Fibroblast of gingiva (primary cell): ENCODE measurements at places on chromosomes 4 and X.
A peak's percentile ranks its signal among the peaks of the same experiment; 100 is the strongest.

DNA sequence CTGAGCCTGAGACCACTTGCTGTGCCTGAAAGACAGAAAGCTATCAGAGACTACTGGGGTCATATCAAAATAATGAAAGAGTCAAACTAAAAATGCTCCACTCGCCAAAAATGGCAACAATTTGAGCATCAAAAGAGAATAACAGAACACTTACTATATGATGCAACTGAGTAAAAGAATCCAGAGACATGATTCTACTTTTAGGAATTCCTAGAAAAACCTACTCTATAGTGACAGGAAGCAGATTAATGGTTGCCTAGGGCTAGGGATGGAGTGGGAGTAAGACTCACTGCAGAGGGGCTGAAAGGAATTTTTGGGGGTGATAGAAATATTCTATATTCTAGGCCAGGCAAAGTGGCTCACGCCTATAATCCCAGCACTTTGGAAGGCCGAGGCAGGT lies 29.4 kb upstream of the SLAIN2 start:
- DNase-seq, result no peak

DNA sequence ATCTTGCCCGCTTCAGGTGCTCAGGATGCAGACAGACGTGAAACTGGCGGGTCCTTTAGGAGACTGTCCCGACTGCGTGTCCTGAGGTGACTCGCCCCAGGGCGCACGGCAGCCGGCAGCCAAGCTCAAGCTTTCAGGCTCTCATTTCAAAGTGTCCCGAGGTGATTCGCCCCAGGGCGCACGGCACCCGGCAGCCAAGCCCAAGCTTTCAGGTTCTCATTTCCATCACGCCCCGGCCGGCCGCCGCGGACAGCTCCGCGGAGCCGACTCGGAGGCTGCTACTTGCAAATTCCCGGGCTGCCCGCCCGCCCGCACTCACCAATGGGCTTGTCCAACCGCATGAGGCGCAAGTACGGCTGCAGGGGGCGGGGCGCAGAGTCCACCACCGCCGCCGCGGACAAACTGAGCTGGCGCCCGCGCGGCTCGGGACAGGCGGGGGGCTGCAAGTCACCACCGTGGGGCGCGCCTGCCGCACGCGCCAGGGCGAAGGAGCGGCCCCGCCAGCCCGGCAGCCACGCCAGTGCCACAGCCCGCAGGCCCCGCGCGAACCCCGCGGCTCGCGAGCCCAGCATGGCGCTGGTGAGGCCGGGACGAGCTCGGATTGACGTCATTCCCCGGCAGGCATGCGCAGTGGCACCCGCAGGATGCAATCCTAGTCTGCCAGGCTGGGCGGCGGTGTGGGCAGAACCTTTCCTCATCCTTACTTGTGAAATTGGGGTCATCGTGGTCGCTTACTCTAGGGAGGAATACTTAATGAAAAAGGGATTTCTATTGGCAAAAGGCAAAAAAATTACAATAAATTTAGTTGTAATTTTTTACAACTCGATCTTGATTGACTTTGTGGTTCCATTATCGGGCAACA lies at the start of gene COQ2:
Gene COQ2 (minus strand): TSS at position 606 of the 862 bp plus-strand sequence. CDS start 34 bp downstream, at position 572.
- DNase-seq, result peak; percentile 97

DNA sequence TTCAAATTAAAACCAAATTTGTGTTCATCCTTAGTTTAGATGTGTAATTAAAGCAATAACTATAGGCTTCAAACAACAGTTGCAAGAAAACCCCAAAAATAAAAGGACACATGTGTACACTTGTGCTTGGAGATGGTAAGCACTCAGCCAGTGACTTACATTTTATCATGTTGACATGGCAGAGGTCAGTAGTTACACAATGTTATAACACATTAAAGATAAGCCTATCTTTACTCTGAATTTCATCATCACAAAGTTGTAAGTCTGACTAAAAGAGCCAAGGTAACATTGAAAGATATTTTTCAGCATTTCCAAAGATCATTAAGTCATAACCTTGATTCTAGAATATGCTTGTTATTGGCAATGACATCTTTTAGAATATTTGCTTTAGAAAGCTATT lies 98.5 kb upstream of the PNPLA4 start:
- DNase-seq, result no peak

DNA sequence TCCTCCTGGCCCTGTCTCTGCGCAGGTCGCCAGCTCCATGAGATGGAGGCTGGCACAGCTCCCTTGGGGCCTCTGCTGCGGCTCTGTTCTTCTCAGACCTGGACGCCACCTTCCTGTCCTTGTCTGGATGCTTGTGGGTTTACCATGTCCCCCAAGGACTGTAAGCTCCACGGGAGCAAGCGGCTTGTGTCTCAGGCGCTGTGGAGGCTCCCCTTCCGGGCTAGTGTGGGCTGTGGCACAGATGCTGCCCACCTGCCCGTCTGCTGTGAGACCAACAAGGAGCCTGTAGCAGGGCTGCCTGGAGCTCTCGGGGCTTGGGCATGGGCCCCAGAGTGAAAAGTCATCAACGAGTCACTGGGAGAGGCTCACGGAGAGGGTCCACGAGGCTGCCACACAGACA lies 25.2 kb downstream of the NAT8L start:
- no peak for DNase-seq

DNA sequence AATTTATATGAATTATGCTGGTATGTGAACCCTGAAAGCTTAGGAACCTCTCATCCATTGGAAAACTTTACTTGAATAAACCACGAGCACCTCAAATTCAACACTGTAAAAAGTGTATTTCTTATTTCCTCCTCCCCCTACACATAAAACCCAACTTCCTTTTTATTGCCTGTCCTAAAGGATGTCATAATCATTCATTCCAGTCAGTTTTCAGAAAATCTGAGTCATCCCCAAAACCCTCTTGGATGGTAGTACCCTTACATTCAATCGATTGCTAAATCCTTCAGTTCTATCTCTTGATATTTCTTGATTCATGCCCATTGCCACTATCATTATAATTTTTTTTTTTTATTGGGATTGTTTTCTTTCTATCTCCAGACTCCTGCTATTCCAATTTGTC lies 91.1 kb upstream of the ATP8A1 start:
- DNase-seq, result no peak

DNA sequence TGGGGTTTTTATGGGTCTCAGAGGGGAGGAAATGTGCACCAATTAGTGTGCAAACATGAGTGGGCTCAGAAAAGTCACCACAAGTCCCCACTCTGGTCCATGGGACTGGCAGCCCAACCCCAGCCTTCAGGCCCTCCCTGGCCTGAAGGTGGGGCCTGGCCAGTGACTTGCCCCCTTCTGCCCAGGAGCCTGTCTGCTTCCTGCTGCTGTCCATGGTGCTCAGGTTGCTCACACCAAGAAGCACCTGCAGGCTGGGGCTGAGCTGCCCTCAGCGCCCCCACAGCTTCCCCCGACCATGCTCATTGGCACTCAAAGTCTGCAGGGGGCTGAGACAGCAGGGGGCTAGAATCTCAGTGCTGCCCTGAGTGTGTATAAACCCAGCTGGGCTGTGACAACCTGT lies 30.6 kb upstream of the GC start:
- DNase-seq, result no peak

- no peak for DNase-seq
These were observed 66.4 kb upstream of the BANK1 start for GRCh38 chr4:101724093-101724492.

DNA sequence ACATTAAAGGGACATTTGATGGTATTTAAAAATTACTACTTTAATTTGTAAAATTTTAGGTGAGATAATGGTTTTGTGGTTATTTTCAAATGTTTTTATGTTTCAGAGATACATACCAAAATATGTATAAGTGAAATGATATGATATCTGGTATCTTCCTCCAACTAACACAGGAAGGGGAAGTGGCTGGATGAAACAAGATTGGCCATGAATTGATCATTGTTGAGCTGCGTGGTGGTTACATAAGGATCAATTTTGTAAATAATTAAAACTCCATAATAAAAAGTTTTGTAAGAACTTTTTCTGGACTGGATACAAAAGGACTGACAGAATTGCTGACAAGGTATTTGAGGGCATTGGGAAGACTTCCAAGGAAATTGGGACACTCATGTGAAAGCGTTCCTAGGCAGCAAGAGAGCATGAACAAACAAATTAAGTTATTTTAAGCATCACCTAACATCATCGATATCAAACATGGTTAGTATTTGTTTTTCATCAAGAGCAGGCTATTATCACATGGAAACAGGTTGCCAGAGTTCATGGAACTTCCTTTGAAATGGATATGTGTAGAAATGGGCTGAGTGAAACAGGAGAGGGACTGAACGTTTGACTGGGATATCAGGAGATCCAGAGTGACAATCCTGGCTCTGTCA lies 4.4 kb upstream of the PGM2 start:
- peak; percentile 12 for DNase-seq

- no peak for DNase-seq
These were observed 12.6 kb downstream of the SH3RF1 start for GRCh38 chr4:169258141-169258540.

DNA sequence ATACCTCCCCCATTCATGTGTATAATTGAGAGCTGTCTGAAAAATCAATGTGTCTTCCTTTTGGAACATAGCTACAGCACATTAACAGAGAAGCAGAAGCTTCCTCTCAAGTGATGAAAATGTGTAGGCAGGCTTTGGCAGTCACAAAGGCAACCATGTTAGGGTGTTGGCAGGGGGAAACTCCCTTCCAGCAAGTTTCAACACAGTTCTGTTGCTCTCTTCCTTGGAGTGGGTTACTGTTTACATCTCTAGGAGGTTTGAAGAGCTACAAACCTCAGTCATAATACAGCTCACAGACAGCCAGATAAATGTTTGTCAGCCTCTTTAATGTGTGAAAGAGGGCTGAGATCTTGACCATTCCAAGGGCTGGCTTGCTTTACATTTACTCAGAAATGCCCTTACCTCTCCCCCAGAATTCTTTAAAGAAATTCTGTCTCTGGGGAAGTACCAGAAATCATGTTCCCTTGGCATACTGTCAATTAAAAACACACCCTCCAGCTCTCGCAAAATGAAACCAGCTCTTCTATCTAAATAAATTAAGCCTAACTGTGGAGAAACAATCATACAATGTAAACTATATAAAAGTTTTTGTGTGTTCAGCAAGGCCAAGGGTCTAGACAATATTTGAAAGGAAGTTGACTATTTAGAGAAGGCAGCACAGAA lies 18.9 kb downstream of the ZBTB33 start:
- peak; percentile 52 for DNase-seq

- peak; percentile 45 for DNase-seq
These were observed 30.6 kb upstream of the NSUN7 start for GRCh38 chr4:40719008-40719623.

GRCh38 chrX:24364326-24364725 lies 3.9 kb downstream of the SUPT20HL1 start:
- DNase-seq, result no peak

DNA sequence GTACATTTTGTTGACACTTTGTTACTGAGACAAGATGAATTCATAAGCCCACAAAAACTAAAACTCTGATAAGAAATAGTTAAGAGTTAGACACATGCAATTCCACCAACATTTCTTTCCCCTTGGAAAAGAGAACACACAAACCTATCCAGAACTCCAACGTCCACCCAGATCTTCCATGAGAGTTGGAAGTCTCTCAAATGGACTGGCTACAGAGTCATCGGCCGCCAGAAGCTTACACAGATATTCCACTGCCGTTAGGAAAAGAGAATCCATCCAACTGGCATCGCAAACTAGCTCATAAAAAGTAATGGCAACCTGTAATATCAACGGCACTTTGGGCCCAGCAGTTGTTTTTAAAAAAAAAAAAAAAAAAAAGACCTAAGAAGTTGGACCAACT lies 114.7 kb downstream of the PRKX start:
- no peak for DNase-seq

DNA sequence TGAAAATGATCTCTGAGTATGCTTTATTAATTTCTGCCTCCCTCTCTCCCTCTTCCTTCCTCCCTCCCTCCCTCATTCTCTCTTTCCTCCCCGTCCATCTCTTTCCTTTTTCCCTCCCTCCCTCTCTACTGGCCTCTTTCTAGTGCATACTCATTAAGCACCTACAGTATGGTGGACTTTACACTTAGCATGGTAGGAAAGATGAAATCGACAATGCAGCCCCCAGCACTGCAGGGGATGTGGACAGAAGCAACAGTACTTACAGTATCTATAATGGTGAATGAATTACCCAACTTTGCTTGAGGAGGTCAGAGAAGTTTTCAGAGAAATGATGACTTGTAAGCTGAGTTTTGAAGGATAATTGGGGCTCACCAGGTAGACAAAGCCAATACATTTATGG lies 143.8 kb upstream of the RPS6KA3 start:
- no peak for DNase-seq

DNA sequence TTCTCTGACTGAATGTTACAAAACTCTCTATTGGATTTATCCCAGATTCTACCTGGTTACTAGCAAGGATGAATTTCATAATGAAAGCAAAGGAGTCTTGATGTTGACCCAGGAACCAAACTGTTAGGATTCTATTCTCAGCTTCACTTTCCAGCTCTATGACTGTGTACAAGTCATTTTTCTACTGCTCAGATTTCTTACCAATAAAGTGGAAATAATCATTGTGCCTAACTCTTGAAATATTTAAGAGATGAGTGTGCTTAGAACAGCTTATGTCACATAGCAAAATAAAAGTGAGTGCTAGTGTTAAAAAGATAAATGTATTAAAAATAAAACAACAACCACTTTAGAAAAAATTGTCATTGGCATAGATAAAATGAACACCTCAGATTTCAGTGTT lies 45.6 kb downstream of the EPHA5 start:
- DNase-seq, result no peak

DNA sequence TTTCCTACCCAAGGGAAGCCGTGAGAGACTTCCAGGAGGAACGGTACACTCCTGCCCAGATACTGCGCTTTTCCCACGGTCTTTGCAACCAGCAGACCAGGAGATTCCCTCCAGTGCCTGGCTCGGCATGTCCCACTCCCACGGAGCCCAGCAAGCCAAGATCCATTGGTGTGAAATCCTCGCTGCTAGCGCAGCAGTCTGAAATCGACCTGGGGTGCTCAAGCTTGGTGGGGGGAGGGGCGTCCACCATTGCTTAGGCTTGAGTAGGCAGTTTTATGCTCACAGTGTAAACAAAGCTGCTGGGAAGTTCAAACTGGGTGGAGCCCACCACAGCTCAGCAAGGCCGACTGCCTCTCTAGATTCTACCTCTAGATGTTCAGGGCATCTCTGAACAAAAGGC lies 284.8 kb upstream of the FGF13 start:
- no peak for DNase-seq
